ENCODE measurements at places on chromosomes 2 and 18.
A peak's percentile ranks its signal among the peaks of the same experiment; 100 is the strongest.

- DNase-seq = no peak
Observed at GRCh38 chr2:43027097-43027873, 199.1 kb downstream of the ZFP36L2 start.

DNA sequence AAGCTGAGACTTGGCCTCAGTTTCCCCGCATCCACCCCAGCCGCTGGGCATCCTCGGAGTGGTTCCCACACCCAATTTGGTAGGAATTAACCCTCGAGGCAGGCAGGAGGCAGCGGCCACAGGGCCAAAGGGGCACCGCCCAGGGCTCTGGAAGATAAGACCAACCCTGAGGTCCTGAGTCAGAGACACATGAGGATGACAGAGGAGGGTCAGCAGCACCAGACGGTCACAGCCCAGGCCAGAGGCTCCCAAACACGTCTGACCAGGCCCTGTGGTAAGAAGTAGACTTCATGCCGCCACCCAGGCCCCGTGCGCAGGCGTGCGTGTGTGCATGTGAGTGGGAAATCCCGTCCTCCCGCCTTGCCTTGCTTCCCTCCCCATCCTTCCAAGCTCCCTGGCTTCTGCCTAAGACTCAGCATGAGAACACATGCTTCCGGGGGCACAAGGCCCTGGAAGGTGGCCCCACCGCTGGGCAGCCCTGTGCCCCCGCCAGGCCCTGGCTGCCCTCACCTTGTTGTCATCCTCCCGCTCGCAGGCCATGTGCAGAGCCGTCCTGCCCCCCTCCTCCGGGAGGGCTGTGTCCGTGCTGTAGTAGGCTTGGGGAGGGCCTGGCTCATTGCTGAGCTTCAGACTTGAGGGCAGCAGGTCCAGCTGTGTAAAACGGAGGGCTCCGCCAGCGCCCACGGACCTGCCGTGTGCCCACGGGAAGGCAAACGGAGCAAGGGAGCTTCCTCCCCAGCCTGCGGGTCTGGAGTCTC lies 46.3 kb downstream of the ANKMY1 start:
- DNase-seq = no peak

DNA sequence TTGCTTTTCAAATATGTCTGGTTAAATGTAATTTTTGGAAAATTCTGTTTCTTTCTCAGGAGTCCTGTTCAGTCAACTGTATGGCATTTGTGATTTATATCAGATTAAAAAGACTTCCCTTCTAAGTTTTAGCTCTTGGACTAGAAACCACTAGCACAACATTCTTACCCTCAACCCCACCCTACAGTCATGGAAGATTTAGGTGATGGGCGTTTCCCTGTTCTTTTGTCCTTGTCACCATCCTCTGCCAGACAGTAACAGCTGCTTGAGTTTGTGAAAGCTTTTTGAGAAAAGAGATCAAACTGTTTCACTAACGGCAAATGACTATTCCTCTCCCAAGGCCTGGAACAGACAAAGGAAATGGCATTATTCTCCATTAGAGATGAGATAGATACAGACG lies 31.8 kb downstream of the SERPINB5 start:
- no peak for DNase-seq

DNA sequence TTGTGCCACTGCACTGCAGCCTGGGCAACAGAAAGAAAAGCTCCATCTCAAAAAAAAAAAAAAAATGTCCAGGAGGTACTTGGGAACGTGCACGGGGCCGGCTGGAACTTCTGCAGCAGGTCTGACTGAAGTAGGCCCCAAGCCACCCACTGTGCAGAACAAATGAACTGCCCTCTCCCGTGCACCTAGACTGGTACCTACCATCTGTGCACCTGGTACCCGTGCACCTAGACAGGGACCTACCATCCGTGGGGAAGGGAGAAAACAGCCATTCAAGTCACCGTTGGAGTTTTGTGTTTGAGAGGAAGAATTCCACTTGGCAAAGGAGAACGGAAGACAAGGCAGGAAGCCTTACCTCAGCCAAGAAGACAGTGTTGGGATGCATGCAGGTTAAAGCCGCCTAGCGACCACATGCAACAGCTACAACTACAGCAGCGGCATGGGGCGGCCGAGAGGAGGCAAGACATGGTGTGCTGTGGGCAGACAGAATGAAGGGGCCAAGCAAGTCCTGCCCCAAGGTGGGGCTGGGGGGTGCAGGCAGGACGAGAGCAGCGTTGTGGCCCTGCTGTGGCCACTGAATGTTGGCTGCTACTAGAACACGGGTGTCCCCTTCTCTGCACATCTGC lies 16.1 kb downstream of the ST3GAL5 start:
- DNase-seq = no peak

DNA sequence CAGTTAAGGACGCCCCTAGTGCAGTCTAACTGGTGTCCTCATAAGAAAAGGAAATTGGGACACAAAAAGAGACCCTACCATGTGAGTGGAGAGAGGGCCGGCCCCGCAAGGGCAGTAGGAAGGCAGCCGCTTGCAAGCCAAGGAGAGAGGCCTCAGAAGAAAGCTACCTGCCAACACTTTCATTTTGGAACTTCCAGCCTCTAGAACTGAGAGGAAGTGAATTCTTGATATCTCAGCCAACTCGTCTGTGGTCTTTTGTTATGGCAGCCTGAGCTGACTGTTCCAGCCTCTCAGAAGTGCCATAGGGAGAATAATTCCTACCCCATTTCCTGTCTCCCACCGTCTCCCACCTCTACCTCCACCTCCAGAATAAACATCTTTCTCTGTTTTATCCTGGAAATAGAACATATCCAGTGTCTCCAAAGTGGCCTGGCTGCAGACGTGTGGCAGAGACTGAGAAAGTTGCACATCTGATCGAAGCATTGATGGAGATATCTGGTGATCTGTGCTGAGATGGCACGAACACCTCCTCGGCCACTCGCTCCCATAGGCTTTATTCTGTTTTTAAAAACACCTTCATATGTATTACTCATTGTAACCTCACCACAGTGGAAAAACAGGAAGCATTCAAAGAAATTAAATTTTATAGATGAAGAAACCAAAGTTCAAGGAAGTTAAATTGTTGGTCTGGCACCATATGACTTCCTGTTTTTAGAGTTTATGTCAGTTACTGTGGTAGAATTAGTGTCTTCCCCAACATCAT lies 39.5 kb upstream of the MARCO start:
- DNase-seq = no peak

DNA sequence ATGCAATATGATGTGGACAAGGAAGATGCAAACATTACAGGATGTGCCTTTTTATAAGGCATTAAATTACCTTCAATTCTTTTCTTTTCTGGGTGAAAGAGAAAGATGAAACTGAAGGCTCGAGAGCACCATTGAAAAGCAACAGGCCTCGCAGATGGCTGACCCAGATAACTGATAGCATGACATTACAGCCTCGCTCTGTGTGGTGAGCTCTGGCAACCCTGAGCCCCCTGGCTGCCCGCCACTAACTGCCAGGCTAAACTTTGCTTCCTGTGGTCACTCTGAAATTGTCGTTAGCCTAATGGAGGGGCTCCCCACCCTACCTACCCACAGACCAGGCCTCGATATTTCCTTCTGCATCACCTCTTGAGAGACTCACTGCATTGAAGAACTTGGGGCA lies 516.8 kb upstream of the FANCL start:
- DNase-seq = no peak

DNA sequence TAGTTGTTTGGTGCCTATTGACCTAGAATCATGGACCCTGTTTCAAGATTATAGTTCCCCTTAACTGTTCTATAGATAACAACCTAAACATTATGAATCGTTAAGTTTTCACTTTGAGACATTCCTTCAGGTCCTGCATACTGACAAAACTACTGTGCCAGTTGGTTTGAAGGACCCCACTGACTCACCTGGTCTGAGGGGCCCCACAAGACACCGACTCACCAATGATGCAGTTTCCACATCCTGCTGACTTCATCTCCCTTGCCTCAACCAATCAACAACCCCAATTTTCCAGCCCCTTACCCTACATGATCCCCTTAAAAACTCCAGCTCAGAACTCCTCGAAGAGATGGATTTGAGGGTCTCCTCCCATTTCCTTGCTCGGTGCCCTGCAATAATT lies 89.6 kb upstream of the CCDC141 start:
- DNase-seq = peak; percentile 28

DNA sequence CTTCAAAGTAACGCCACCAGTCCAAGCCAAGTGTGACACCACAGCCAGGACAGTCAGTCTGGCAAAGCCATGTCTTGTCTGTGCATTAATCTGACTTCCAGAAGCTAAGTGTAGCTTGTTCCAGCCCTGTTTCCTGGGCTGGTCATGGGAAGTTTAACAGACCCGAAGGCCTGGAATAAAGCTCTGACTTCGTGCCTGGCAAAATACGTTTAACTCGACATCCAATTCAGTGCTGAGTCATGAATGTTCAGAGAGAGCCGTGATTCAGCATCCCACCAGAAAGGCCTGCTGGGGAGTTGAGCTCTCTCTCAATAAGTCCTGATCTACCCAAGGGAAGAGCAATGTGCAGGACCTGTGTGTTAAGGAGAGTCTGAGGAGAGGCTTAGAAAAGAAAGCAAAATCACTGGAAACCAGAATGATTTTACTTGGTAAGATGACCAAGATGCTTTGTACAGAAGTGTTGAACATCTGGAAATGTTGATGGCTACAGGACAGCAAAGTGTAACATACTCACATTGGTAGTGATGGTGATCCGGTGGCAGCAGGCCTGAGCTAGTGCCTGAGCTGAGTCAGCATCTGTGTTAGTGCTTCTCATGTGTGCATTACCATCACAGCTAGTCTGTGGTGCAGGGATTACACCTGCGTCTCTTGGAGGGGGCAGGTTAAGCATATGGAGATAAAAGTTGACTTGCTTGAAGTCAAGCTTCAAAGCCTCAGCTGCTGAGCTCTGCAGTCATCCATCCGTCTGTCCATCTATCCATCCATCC lies 743.7 kb upstream of the HS6ST1 start:
- DNase-seq = no peak

- no peak for DNase-seq
Observed at GRCh38 chr2:54672590-54673456, 50.6 kb upstream of the EML6 start.

DNA sequence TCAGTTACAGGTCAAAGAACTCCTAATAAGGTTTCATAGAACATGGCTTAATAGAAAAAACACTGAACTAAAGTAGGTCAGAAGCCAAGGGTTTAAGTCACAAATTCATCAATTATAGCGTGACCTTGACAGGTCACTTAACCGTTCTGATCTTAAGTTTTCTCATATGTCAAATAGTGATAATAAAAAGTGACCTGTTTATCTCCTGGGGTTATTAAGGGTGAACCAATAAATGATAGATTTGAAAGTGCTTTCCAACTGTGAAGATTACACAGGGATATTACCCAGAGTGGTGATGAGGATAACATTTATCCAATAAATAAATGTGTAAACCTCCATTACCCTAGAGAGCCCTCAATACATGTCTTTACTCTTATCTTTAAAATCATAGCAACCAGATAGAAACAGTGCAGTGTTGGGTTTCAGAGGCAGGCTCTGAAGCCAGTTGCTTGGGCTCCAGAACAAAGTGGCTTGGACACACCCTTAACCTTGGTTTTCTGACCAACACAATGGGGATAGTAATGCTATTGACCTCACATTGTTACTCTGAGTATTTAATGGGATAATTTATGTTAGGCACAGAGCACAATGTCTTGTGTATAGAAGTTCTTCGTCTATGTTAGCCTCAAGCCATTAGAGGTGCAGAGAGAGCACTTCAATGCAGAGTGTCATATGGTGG lies 48.6 kb downstream of the KLHL14 start:
- DNase-seq = no peak

GRCh38 chr2:235598532-235599531 lies 105.0 kb downstream of the AGAP1 start:
- no peak for DNase-seq

DNA sequence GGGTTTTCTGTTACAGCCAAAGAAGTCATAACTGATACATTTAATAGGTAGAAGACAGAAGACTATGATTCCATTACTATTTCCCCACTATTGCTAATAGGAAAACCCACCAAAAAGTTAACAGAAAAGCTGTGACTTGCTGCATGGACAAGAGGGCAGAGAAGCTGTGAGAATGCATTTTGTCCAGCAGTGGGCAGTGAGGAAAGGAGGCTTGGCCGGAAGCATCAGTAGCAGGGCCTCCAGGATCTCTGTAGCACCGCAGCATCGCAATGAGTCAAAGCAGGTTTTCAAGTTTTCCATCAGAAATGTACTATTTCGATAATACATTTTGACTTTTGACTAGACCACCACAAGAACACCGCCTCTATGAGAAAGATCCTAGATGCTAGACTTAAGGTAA lies 24.9 kb downstream of the MYO5B start:
- DNase-seq = no peak

DNA sequence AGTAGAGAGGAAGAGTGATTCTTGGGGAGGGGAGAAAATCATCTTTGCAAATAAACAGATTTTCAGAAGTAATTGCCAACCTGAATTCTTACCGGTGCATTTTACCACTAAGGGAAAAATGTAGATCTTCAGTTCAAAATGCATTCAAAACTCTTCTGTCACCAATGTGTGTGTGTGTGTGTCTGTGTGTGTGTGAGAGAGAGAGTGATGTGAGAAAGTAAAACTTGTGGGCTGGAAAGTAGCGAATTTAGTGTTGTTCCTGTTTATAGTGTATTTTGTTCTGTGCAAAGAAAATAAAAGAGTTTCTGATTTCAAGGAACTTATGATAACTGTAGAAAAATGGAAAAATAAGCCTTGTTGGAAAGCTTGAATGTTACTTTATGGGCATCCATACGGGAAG lies 27.0 kb downstream of the KCNJ13 start:
- no peak for DNase-seq

DNA sequence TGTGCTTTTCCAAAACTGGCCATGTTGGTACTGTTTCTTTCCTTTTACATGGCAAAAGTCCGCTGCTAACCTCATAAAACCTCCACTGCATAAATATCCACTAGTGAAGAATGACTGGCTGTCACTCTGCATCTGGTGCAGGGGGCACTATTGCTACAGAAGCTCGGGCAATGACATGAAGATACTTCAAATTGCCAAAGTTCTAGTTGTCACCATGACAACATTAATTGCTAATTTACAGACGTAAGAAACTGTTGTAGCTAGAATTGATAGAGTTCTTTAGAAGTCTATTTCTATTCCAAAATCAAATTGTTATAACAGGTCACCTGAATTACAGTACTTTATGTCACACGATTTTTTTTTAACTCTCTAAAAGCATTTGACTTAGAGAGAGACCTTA lies 845 bp downstream of the CFAP210 start:
- DNase-seq = no peak

DNA sequence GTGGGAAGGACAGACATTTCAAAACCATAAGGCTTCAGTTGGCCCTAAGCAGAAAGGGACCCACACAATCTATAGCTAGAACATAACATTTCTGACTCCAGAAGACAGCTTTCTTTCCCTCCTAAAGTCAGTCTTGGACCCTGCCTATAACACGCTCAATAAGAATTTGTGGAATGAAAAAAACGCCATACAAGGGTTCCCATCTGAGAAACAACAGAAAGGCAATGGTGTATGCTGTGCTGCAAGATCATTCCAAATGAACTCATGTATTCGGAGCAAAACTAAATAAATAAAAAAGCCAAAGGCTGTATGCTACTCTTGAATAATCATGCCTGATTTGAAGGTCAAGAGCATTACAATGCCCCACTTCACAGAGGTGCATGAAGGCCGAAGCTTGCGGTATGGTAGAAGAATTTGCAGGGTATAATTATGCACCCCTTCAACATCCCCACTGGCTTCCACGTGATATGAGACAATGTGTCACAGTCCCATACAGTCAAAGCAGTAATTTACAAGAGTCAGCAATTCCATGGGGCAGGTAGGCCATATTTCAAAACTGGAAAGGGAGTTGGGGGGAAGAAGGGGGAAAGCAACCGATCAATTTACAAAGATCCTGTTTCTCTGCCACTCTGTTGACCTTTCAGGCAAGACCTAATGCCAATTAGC lies 61.4 kb upstream of the SLC14A2 start:
- no peak for DNase-seq

Data from stimulated activated CD8-positive, alpha-beta memory T cell treated with anti-CD3 and anti-CD28 coated beads, Interleukin-15, amount 100 ng/mL, for 48 hours (primary cell).